ENCODE measurements at places on chromosomes 5 and 9.
A peak's percentile ranks its signal among the peaks of the same experiment; 100 is the strongest.

GRCh38 chr5:79020861-79021561, 35.9 kb upstream of the ARSB start:
- peak; percentile 89 for DNase-seq

DNA sequence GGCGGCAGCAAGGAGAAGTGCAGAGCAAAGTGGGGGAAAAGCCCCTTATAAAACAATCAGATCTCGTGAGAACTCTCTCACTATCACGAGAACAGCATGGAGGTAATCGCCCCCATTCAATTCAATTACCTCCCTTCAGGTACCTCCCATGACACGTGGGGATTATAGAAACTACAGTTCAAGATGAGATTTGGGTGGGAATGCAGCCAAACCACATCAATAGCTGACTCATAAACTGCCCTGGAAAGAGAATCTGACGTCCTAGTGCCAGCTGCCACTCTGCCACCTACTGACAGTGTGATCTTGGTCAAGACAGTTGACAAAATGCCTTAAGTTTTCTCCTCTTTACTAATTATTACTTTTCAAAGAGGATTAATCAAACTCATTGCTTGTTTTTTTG, 128.3 kb downstream of the GPBP1 start:
- DNase-seq, result peak; percentile 34

DNA sequence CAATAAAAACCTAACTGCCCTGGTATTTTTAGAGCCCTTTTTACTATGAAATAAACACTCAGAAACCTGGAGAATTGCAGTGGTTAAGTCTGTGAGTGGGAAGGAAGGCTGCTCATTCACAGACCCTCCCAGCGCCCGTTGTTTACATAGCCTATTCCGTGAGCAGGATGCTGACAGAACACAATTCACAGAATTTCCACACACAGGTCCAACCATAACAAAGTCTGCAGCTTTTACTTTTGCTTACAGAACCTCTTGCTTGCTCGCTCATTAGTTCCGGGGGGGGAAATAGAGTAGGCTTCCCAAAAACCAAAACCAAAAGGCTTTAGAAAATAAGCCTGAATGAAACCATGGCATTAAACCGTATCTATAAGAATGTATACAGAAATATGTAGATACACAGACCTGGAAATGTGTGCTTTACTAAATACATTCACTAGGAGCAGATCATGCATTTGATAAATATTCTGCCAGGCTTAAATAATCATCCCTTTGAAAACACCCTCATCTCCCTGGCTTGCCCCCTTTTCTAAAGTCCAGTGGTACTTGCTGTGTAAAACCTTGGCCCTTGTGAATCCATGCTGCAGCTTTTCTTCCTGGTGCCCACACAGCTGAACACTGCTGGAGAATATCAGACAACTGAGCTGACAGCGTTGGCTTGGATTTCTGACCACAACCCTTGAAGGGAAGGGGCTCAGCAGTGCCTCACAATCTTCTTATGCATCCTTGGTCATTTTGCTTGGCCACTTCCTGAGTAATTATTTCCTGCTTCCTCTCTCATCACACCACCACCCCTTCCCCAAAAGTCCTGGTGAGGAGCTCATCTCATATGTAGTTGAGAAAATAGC, 128.0 kb downstream of the FANCC start:
- peak; percentile 40 for DNase-seq

DNA sequence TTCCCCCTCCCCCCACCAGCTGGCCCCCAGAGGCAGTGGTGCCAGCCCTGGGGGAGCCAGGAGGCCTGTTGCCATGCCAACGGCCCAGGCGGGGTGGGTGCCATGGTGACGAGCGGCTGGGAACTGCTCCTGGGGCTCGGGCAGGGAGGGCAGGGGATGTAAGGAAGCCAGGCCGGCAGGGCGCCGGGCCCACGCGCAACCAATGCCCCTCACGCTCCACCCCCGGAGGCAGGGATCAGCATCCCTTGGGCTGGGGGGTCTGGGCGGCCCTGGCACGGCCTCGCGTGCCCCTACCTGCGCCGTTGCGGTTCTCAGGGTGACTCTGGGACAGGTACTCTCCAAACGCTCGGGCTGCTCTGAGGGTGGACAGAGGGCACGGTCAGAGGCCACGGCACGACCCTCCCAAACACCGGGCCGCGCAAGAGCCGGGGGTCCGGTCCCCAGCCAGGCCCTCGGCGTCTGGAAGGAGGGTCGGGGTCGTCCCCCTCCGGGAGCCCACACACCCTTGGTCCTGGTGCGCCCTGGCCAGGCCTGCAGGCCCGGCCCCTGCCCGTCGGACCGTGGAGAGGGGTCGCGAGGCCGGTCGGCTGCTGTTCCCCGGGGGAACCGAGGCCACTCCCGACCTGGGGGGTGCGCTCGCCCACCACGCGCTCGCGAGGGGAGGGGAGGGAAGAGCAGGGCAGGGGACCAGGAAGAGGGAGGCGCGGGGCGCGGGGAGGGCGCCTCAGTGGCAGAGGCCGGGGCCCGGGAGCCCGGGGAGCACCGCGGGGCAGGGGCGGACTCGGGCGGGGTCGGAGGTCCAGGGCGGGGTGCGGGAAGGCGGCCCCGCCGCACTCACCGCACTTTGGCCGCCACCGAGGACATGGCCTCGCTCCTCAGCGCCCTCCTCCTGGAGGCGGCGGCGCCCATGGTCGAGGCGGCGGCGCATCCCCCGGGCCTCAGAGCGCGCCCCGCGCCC, 661 bp downstream of the NSMF start:
- DNase-seq, result no peak

DNA sequence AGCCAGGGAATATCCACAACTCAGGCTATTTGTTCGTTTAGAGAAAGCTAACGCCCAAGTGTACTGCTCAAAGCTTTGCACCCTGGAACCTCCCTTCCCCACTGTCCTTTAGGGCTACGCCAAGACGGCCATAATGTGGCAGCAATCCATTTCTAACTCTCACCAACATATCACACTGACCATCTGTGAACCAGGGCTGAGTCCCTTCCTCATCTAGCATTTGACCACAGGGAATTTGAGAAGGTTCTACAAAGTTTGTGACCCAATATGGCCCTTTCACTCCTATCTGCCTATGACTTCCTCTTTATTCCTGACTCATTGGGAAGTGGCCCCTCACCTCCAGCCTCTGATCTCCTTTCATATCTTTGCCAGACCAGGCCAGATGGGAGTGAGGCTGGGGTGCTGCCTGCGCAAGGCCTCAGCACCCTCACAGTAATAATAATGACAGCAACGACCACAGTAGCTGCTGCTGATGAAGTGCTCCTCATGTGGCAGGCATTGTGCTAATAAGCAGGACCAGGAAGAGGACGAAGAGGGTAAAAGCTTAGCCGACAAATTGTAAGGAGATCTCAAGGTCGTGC, 9.3 kb upstream of the ARAP3 start:
- DNase-seq, result no peak

DNA sequence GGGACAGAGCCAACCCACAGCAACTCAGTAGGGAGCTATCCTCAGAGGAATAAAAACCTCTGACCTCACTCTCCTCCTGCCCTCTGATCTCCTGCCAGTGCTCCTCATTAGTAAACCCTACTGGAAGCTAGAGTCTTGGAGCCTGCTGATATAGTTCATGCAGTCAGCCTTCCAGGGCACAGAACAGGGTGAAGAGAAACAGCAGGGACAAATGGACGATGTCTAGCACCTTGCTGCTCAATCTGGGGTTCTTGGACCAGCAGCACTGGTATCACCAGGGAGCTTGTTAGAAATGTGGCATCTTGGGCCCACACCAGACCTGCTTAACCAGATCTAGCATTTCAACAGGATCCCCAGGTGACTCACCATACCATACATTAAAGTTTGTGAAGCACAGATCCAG, 5.5 kb upstream of the GALNT12 start:
- no peak for DNase-seq

- no peak for DNase-seq
These were observed 4.3 kb upstream of the IRX4 start for GRCh38 chr5:1886846-1887587.

GRCh38 chr5:120463991-120464626, at the start of gene PRR16:
PRR16 (plus strand) TSS chr5:120464300.
- peak; percentile 79 for DNase-seq

DNA sequence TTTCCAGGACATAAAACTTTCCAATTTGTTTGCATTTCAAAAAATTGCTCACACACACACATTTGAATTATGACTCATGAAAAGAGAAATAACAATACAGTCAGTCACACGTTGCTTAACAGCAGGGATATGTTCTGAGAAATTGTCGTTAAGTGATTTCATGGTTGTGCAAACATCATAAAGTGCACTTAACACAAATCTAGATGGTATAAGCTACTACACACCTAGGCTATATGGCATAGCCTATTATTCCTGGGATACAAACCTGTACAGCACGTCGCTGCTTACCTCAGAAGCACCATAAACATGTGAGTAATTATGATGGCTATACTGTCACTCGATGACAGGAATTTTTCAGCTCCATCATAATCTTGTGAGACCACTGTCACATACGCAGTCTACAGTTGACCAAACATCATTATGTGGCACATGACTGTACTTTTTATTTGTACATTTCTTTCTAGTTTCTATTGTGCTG, 378.2 kb downstream of the ACTL7B start:
- peak; percentile 75 for DNase-seq

DNA sequence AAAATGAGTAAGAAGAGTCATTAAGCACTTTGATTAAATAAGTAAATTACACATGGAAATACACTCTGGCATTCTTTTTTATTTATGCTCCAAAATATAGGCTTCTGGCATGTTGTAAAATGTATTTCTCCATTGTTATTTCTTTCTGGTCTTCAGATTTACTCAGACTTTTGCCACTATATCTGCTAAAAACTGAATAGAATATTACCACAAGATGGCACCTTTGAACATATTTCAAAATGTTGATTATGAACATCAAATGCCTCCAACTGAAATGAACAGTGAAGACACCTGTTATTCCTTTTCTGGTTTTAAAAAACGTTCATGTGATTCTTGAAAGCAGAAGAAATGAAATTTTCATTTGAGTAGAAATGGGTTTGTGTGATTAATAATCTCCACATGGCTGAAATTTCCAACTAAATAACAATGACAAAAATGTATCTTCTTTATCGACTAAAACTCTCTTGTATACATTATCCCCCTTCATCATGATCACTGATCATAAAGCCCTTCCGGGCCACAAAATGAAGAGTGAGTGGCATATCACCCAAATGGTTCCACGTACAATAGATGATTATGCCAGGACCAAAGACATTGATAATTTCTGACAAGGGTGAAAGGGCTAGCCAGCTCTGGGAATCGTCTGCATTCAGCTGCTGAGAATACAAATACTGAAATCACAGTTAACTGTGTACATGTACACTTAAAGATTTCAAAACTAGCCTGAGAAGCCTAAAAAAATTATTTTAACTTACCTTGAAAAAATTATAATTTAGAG, 23.8 kb downstream of the TYRP1 start:
- DNase-seq, result no peak

DNA sequence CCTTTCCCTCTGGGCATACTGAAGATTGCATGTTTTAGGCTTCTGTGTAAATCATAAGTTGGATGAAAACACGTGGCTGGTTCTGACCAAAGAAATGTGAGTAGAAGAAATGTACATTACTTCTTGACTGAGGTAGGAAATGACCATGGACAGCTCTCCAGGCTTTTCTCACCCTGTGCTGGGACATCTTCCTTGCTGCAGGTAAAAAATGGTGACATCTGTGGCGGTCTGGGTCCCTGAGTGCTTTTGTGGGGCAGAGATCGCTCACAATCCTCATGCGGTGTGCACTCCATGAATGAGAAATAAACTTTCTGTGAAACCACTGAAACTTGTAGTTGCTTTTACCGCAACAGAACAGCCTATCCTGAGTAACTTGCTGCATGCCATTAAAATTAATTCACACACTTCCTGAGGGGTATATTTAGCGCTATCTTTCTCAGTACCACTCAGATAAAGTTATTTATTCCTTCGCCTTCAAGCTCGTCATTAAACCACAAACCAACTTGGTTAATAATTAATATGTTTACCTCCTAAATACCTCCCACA, 730.4 kb downstream of the EFNA5 start:
- DNase-seq, result no peak

GRCh38 chr9:112884101-112884500, 6.6 kb downstream of the SLC46A2 start:
- peak; percentile 54 for DNase-seq

- DNase-seq, result no peak
These were observed 34.7 kb upstream of the ADRB2 start for GRCh38 chr5:148791696-148792095.

GRCh38 chr9:137449931-137450538, 8.9 kb upstream of the ENTPD8 start:
- no peak for DNase-seq

DNA sequence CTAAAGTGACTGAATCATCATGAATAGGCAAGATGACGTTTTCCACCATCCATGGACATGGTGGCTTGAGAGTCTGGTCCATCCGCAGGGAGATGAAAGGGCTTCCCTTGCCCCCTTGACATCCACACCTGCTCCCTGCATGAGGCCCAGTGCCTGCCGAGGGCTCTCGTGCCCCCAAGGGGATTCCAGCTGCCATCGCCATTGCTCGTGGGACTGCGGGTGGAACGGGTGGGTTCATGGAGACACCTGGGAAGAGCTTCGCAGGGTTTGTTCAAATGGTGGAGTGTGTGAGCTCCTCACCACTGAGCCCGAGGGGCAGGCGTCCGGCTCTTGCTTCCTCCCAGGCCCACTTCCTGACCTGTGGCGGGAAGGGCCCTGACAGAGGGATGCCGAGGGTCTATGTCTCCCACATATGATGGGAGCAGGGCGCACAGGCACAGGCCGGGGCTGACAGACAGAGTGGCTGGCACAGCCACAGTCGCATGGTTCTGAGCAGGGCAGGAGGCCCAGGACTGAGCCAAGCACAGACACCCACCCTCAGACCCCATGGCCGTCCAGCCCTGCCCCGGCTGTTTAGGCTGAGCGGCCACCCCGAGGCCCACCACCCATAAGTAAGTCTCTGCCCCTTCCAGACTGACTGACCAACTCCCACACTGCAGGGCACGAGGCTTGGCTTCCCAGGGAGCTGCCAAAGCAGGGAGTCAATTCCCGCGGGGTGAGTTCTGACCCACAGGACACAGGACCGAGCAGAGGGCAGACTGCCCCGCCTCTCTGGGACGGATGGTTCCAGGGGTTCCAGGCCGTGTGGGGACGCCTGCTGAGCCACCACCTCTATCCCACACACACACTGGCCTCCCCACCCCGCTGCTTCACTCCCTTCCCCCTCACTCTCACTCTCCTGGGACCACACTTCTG, 70.0 kb upstream of the PPP1R26 start:
- DNase-seq, result no peak

- DNase-seq, result no peak
These were observed 94.0 kb downstream of the MLLT3 start for GRCh38 chr9:20528253-20528652.

- DNase-seq, result no peak
These were observed 154.6 kb upstream of the GNA14 start for GRCh38 chr9:77802515-77803293.

- peak; percentile 8 for DNase-seq
These were observed 255.4 kb downstream of the GOLPH3 start for GRCh38 chr5:31918739-31919138.

GRCh38 chr5:169175733-169176132, 125.2 kb downstream of the SLIT3 start:
- no peak for DNase-seq

DNA sequence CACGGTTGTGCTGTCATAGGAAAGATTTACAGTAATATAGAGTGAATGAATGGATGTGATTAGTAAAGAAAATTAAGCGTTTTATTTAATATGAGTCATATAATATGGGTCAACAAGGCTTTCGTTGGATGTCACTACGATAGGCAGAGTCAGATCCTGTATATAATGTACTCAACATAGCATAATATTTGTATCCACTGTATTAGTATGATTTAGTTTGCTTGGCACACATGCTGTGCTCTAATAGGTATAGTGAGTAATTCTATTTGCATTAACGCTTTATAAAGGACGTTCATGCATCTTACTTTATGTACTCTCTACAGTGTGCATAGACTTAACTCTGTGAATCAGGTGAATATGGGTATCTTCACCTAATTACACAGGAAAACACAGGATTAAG, 35.9 kb upstream of the AGGF1 start:
- DNase-seq, result no peak
